Fibroblast of skin of abdomen (primary cell): ENCODE measurements at places on chromosomes 5 and 9.
A peak's percentile ranks its signal among the peaks of the same experiment; 100 is the strongest.

GRCh38 chr5:9104571-9105339 is 441.1 kb downstream of the SEMA5A start:
- DNase-seq, result peak; percentile 70

GRCh38 chr5:51495672-51496071 is 112.4 kb downstream of the ISL1 start:
- DNase-seq, result peak; percentile 65

GRCh38 chr9:103625161-103625804 is 468.8 kb upstream of the SMC2 start:
- DNase-seq, result no peak

DNA sequence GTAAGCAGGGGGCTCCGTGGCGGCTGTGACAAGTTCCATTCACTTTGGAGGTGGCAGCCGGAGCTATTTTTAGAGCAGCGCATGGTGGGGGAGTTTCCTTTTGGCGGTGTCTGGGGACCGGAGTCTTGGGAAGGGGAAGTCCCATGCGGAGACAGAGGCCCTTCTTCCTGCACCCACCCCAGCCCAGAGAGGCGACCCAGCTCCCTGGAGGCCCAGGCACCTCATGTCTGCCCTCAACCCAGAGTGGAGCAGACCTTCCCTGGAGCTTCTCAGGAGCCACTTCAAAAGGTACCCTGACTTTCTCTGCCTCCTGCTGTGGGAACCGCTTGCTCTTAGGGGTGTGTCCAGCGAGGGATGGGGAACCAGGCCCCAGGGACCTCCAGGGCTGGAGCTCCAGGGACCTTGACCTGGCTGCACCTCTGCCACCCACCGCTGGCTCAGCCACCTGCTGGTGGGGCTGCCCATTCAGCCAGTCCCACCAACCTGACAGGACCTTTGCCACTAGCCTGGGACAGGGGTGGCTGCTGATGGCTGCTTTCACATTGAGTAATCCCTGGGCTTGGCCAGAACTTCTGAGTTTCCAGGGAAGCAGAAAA is 34.1 kb downstream of the NEK6 start:
- DNase-seq, result no peak

DNA sequence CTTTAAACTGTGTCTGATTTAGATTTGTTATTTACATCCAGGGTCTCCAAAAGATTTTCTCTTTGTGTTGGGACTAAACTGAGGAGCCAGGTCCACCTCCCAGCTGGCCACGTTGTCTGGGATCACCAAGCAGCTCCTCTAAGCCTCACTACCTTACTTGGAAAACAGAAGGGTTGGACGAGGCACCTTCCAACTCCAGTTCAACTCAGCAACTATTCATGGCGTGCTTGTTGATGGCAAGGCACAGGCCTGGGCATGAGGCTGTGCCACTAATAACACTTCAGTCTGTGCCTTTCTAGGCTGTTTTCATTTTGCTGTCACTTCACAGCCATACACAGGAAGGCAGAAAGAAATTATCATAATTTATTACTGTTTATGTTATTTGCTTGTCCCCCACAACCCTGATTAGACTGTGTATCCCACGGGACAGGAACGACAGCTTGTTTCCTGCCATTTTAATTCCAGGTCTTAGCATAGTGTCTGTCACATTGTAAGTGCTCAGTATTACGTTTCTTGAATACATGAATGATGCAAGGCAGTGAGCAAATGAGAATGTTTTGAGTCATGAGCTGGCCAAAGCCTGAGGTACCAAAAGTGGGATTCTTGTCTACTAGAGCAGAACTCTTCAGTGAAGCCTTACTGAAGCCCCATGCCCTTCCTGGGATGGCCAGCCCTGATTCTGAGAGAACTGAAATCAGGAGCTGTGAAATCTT is 125.8 kb downstream of the GALNT10 start:
- DNase-seq, result no peak

DNA sequence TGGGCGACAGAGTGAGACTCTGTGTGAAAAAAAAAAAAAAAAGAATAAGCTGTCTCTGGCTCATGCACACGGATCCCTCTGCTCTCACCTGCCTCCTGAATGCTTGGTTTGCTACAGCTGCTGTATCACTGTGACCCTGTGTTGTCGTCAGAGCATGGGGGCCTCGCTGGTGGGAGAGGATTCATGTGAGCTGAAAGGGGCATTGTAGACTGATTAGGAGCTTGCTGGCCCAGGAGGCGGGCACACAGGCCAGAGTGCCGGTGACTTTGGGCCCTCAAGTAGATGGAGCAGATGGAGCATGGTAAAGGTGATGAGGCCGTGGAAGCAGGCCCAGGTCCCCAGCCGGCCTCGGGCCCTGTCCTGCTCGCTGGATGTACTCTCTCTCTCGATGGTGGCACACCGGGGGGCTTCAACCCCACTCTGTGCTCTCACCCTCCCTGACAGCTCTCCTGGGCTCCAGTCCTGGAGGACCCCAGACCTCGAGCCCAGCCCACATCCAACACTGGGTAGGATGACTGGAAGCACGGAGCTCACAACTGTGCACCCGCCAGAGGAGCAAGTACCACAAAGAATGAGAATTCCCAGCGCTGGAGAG is 7.1 kb downstream of the FLT4 start:
- no peak for DNase-seq

DNA sequence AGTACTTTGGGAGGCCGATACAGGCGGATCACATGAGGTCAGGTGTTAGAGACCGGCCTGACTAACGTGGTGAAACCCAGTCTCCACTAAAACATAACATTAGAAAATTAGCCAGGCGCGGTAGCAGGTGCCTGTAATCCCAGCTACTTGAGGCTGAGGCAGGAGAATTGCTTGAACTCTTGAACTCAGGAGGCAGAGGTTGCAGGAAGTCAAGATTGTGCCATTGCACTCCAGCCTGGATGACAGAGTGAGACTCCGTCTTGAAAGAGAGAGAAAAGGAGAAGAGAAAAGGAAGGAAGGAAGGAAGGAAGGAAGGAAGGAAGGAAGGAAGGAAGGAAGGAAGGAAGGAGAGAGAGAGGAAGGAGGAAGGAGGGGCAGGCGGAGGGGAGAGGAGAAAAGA is 45.1 kb downstream of the MYO10 start:
- DNase-seq, result no peak

DNA sequence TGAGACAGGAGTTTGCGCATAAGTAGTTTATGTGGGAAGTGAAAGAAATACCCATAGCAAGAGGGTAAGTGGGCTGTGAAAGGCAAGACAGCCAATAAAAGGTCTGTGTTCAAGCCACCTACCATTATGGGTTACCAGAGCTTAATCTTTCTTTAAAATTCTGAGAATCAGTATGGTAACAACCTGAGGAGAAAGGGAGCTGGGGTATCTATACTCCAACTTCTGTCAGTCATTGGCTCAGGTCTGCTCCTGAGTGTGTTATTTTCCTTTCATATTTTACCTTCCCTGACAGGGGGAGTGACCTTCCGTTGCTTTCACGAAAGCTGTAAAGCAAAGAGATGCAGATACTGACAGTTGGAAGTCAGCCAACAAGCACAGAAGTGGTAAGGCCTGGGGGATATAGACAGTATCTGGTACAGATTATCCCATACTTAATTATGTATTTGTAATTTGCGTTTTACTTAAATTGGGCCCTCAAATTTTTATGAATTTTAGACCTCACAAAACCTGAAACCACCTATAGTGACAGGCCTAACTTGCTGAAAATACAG is 233.4 kb downstream of the RAB3C start:
- no peak for DNase-seq

GRCh38 chr5:28215091-28215490 is 1176.7 kb upstream of the CDH9 start:
- no peak for DNase-seq

GRCh38 chr5:160500786-160501779 is 79.4 kb downstream of the PTTG1 start:
- DNase-seq, result no peak

DNA sequence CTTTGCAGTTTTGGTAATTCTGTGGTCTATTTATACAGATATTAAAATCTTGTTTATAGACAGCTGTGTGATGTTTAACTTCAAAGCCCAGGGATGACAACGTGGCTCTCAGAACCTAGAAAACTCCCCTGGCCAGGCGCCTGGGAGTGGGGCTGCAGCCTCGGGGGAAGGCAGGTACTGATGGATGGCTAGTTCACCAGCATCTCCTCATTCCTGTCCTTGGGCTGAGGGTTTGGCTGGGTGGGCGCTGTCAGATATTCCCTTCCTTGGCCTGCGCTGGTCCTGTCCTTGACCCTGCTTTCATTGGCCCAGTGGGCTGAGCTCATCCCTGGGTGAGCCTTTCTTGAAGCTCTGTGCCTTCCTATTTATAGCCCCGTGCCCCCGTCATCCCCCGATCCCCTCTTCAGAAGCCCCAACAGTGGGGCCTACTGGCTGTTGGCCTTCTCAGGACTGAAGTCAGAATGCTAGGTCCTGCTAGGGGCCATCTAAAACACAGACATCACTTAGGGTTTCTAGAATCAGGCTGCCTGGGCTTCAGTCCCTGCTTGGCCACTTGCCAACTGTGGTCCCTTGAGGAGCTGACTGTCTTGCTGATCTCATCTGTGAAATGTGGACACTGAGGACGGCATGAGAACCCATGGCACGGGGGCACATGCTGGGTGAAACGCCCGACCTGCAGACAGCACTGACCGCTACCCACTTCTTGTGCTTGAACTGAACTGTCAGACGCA is 20.9 kb downstream of the SH3GLB2 start:
- no peak for DNase-seq

DNA sequence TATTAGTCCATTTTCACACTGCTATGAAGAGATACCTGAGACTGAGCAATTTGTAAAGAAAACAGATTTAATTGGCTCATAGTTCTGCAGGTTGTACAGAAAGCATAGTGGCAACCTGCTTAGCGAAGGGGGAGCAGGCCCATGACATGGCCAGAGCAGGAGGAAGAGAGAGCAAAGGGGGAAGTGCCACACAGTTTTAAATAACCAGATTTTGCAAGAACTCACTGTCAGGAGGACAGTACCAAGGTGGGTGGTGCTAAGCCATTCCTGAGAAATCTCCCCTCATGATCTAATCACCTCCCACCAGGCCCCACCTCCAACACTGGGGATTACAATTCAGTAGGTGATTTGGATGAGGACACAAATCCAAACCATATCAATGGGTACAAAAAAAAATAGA is 16.8 kb upstream of the PCSK5 start:
- DNase-seq, result no peak

GRCh38 chr9:126341902-126342301 is 15.3 kb downstream of the MVB12B start:
- no peak for DNase-seq

GRCh38 chr9:116868201-116868600 is 181.1 kb downstream of the TRIM32 start:
- no peak for DNase-seq

- no peak for DNase-seq
These were observed 156.4 kb upstream of the RFX3 start for GRCh38 chr9:3682186-3682585.

DNA sequence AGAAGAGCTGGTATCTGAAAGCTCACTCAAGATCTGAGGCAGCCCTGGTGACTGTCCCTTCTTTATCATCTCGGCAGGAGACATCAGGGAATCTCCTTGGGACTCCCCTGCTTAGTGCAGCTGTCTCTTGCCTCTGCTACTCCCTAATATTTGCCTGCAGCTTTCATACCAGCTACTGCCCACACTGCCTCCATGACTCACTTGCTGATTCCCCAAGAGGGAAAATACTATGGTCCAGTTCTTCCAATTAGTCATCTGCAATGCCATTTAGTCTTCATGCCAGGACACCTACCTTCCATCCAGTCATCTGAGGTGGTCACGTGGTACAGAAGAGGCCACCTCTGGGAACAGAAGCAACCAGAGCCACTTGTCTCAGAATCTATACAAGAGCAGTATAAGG is 270.8 kb downstream of the NTRK2 start:
- DNase-seq, result no peak

DNA sequence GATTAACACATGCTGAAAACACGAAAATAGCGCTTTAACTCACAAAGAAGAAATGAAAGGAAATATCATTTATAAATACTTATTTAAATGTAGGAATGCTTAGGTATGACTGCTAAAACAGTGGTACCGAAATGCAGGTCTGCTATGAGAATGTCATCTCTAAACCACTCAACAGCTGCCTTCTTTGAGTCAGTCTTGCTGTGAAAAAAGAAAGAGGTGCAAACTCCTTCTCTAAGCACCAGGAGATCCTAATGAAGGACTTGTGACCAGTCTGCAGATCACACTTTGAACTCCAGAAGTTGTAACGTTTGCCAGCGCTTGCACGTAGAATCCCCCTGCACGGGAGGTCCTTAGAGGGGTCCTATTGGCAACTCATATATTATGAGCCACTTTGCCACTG is 86.6 kb downstream of the TRIO start:
- no peak for DNase-seq

- DNase-seq, result no peak
These were observed 27.8 kb upstream of the FSD1L start for GRCh38 chr9:105419816-105420597.

DNA sequence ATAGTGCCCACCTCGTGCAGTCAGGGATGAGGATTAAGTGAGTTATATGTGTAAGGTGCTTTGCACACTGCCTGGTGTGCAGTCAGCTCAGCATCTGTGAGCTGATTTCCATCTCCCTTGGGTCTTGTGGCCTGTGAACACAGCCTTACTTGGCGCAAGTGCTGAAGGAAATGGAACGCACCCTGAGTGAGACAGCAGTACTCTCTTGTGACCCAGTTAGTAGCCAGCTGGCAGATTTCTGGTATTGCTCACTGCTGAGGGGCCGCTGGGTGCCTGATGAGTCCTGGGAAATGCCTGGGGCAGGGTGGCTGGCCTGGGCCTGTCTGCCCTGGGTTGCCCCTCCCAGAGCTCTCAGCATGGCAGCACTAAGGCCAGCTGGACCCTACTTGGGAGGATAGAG is 90.9 kb upstream of the BOD1 start:
- peak; percentile 13 for DNase-seq

GRCh38 chr5:159207686-159208513 is 1.5 kb downstream of the RNF145 start:
- DNase-seq, result peak; percentile 82

- DNase-seq, result no peak
These were observed 89.9 kb upstream of the ADAMTSL1 start for GRCh38 chr9:18384066-18384465.

DNA sequence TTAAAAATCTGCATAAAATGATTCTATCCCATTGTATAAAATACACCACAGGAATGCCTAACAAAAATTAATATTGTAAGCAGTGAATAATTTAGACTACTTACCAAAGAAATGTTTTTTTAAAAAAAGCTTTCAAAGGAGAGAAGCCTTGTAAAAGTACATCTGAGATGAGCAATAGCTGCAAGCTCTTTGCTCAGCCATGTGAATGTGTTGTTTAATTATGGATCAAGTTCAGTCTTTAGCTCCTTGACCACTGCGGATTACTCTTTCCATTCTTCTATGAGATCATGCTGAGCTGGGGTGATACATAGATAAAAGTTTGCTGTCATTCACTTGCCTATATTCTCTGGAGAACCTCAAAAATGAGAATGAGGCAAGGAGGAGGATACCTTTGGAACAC is 782.4 kb upstream of the ZNF608 start:
- DNase-seq, result no peak

DNA sequence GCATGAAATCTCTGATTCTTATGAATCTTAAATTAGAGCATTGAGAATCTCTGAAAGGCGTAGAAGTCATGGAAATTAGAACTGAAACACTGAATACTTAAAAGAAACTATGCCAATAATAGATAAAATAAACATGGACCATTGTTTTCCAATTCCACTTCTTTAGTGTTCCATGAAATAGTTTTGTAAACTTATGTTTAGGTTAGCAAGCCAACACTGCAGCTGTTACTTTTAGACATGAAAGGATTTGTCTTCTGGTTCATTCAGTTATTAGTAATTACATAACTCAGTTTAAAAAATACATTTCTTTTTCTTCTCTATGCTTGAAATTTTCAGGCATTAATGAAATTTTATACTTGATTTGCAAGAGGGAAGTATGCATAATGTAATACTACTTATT is 733.4 kb upstream of the NUDT12 start:
- no peak for DNase-seq

- DNase-seq, result peak; percentile 74
These were observed 809 bp downstream of the HNRNPAB start for GRCh38 chr5:178204935-178205748.
